ENCODE measurements at places on chromosomes 7 and 10.

GRCh38 chr10:51960494-51960895 lies 261.1 kb upstream of the CSTF2T start:
- peak; percentile 66 for DNase-seq

DNA sequence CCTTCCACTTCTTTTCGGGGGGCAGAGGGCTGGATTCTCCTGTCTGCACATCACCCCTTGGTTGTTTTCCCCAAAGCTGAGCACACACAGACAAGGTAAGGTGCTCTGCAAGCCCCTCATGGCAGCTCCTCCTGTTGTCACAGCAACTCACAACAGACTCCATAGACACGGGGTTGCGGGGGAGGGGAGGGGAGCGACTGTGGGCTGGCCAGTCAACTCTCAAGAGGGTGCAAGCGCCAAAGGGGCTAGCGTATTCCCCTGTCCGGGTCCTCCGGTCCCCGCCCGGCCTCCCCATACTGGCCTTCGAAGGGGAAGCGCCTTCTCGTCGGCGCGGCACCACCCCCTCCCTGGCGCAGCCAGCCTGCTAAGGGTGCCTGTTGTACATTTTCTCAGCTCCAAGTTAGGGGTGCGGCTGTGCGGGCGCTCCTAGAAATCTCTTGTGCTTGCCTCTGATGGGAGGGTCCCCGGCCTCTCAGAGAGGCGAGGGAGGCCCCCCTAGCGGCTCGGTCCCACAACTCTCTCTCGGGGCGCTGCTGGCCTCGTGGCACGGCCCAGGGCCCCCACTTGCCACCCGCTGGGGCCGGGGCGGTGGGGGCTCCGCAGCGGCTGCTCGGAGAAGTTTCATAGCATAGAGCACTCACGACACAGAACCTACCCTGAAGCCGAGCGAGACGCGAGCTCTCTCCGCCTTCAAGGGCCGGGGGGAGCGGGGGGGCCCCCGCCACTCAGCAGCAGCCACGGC lies 498 bp downstream of the RHOBTB1 start:
- peak; percentile 68 for DNase-seq

- DNase-seq, result no peak
Observed at GRCh38 chr10:17713758-17714157, 38.2 kb upstream of the TMEM236 start.

GRCh38 chr10:69419096-69419743 lies 2.5 kb upstream of the TACR2 start:
- no peak for DNase-seq

GRCh38 chr7:64875658-64876406 lies 27.2 kb upstream of the ZNF273 start:
- DNase-seq, result peak; percentile 3

DNA sequence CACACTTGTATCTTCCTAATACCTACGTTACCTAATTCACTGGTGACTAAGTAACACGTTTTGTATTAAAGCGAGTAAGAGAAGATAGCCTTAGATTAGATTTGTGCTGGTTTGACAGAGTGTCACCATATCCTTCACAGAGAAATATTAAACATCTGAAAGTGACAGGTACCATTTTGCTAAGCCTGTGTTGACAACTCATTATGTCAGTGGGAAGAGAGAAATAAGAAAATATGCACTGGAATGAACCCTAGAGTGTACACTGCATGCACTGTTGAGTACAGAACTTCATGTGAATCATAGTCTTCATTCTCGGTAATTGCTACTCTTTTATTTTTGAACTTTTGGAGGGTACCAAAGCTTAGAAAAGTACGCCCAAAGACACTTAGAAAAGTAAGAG lies 10.9 kb downstream of the PRKG1 start:
- DNase-seq, result no peak

GRCh38 chr10:43042503-43043341 lies 34.1 kb upstream of the RET start:
- DNase-seq, result no peak

DNA sequence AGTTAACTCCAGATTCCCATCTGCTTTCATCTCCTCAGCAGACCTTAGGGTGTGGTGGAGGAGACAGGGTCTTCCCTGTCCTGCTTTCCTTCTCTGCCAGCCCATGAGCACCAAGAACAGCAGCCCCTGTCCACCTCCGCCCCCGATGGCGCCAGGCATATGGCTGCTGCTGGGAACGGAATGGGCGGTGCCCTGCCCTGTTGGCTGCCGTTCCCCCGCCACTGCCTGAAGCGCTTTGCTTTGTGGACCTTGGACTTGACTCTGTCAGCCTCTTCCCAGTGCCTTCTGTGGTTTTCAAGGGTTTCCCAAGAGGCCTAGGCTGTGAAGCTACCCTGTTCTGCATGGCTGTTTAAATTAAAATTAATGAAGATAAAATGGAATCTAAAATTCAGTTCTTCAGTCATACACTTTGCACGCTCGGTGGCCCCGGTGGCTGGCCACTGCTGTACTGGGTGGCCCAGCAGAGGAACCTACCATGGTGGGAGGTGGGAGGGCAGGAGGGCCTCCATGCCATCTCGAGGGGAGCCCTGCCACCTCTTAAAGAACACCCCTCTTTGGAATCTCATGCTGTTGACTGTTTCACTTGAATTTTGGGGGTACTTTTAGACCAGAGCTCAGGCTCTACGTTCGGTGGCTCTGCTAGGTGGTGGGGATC lies 78.7 kb downstream of the NKX6-2 start:
- no peak for DNase-seq

GRCh38 chr10:19819419-19820033 lies 3.3 kb downstream of the PLXDC2 start:
- DNase-seq, result peak; percentile 52

GRCh38 chr10:72038458-72039001 lies 49.8 kb downstream of the SPOCK2 start:
- DNase-seq, result peak; percentile 91

GRCh38 chr10:14876764-14877163 lies 1.9 kb upstream of the SUV39H2 start:
- DNase-seq, result no peak

Measured in AG20443 (cell line).